Stimulated activated CD4-positive, alpha-beta T cell treated with anti-CD3 and anti-CD28 coated beads, Interleukin-15, amount 100 ng/mL, for 1 hour (primary cell): ENCODE measurements at places on chromosomes 11 and 22.

GRCh38 chr11:86990515-86990914 is 35.3 kb upstream of the FZD4 start:
- no peak for DNase-seq

- DNase-seq: no peak
Measured at GRCh38 chr11:77064648-77065217, 2.0 kb upstream of the CAPN5 start.

DNA sequence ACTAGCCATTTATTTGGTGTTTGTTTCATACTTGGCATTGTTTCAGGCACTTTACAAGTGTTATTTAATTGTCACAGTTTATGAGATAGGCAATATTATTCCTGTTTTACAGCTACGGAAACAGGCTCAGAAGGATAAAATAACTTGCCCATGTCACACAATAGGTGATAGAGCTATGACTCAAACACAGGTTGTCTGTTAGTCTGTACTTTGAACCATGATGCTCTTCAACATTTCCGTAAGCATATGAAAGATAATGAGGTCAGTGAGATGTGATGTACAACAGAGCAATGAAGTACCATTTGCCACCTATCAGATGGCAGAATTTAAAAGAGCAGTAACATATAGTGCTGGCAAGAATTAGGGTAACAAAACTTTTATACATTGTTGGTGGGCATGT is 15.3 kb downstream of the TUG1 start:
- DNase-seq: no peak

GRCh38 chr11:70182266-70182665 is 20.8 kb upstream of the FADD start:
- no peak for DNase-seq

GRCh38 chr22:22714600-22715335 is 70.4 kb downstream of the GGTLC2 start:
- DNase-seq: no peak

GRCh38 chr11:2673250-2673610 is 26.6 kb downstream of the KCNQ1OT1 start:
- no peak for DNase-seq

DNA sequence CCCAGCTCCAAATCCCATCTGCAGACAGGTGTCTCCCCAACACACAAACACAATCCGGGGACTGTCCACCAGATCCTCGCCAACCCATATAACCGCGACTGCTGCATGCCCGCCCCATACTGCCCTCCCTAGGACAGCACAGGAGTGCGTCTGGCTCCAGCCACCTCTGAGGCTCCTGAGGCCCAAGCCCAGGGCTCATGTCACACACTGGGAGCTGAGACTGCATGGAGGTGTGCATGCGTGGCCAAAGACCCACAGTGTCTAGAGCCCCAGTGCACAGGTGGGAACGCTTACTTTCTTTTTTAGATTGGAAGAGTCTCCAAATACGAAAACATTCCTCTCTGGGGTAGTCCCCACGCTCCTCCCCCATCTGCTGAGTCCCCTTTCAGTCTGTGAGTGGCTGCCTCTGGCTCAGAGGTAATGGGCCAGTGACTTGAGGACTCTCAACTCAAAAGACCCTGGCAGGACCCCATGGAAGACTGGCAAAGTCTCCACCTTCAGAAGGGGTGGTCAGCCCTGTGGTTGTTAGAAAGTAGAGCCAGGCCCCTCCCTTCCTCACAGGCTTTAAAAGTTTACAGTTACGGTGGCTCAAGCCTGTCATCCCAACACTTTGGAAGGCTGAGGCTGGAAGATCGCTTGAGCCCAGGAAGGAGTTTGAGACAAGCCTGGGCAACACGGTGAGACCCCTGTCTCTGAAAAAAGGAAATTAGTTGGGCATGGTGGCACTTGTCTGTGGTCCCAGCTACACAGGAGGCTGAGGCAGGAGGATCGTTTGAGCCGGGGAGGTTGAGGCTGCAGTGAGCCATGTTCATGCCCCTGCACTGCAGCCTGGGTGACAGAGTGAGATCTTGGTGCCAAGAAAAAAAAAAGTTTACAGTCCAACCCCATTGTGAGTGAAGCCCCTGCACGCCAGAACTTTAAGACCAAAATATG is 2.3 kb downstream of the CBX7 start:
- DNase-seq: no peak

DNA sequence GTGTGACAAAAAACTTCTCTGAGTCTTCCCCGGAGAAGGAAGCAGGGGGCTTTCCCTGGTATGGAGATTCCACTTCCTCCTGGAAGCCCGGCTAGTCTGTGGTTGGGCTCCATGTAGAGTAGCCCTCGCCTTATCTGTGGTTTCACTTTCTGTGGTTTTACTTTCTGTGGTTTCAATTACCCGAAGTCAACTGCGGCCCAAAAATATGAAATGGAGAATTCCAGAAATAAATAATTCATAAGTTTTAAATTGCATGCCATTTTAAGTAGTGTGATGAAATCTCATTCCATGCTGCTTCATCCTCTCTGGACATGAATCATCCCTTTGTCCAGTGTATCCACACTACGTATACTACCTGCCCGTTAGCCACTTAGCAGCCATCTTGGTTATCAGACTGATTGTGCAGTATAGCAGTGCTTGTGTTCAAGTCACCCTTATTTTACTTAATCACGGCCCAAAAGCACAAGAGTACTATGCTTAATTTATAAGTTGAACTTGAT is 275.0 kb upstream of the SESN3 start:
- no peak for DNase-seq

DNA sequence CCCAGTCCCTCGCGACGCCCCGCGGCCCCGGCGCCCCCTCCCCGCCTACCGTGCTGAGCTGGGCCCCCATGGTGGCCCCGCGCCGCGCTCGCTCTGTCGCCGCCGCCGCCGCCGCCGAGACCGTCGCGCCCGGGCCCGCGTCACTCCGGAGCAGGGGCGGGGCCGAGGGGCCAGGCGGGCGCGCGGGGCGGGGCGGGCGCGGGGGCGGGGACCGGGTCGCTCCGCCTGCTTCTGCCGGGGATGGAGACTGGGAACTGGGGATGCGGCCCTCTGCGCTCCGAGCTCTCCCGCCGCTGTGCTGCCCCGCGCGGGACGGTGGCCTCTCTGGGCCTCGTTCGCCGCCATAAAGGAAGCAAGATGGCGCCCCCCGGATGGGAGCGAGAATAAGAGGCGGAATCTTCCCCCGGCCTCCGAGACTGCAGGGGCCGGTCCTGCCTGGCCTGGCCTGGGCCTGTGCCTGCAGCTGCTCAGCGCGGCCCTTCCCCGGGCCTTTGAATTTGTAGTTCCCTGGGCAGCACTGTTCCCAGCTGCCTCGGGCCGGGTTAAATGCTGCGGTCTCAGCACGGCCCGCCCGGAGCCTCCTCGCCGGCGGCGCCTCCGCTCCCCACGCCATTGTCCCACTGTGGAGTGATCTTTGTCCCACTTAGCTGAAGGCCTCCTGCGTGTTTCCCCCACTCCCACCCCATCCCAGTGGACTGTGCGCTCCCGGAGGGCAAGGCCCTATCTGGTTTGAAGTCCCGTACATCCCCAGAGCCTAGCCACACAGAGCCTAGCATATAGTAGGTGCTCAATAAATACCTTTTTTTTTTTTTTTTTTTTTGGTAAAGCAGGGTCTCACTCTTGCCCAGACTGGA is at the start of gene CYB5R3:
CYB5R3 (minus strand) TSS at position 147 of the 854 bp plus-strand sequence; CDS start at position 70, 77 bp downstream.
- DNase-seq: peak; percentile 80

DNA sequence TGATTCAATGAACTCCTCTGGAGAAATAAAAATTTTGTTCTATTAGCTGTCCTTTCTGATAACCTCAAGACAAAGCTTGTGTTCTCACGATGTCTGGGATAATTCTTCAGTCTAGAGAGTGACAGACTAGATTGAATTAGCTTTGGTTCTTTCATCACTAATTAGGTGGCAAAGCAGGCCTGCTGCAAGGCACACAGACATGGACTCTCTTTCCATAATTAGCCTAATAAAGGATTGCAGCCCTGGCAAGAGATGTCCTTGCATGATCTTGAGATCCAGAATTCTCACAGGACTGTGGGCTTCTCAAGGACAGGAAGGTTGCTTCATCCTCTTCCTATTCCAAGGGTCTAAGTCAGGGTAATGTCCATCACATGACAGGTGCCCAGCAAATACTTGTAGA is 245.6 kb upstream of the ZC3H12C start:
- DNase-seq: no peak

GRCh38 chr11:71364176-71364671 is 84.0 kb downstream of the DHCR7 start:
- DNase-seq: no peak

DNA sequence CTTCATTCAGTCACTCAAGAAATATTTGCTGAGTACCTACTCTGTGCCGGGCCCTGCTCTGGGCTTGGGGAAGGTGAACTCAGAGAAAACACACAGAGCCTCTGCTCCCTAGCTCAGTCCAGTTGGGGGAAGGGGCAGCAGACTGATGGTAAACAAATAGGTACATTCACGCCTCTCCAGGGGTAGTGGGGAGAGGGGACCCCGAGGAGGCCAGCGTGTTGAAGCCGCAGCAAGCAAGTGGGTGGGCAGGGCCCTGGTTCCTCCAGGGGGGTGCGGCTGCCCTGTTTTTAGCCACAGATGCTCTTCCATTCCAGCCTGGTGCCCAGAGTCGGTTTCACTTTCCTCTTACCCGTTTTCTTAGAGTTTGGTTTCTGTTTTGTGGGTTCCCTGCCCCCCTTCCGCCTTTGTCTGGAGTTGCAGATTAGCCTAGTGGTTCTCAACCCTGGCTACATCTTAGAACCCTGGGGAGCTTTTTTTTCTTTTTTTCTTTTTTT is 8.7 kb downstream of the DRAP1 start:
- peak; percentile 53 for DNase-seq

- no peak for DNase-seq
Measured at GRCh38 chr22:19228179-19228578, 49.6 kb upstream of the SLC25A1 start.

GRCh38 chr22:49760630-49761571 is 66.8 kb downstream of the BRD1 start:
- no peak for DNase-seq

DNA sequence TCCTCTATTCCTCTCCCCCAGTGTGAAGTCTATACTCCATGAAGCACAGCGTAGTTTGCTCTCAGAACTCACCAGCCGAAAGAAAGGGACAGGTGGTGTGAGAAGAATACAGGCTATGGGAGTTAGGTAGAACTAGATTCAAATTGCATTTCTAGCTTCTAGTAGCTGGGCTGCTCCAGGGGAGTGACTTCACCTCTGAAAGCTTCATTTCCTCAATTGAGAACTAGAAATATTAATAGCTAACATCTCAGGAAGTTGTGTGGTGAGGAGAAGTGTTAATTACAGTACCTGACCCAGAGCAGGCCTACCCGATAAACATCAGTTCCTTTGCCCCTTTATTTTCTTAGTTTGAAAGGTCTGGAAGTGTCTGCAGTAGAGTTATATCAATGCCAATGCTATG is 484.7 kb upstream of the TENM4 start:
- DNase-seq: no peak

DNA sequence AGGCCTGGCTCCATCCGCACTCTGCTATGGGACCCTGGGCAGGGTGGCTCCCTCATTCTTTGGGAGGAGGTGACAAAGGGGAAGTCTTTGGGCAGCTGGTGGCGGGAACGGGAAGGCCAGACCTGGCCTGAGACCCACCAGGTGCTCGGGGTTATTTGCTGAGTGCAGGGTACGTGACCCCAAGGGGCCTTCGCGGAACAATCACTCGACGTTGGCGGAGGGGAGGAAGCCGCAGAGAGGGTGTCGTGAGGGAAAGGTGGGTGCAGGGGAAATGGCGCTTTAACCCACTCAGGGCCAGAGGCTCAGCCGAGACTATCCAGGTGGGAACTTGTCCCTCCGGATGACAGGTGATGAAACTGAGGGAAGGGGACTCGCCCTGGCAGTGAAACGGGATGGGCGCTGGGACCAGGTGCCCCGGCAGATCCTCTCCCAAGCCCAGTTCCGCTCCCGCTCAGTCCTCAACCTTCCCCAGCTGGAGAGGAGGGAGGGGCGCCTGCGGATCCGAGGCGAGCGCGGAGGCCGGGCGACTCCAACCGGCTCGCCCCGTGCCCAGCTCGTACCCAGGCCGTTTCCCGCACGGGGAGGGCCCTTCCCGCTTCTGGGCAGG is 911 bp downstream of the A4GALT start:
- no peak for DNase-seq

GRCh38 chr11:134275534-134276395 is at the start of gene GLB1L3:
TSS of gene GLB1L3 (plus strand) at chr11:134276379. CDS start at chr11:134276741, 362 bp downstream.
- peak; percentile 49 for DNase-seq

GRCh38 chr11:78418584-78419211 is 1.1 kb upstream of the GAB2 start:
- DNase-seq: no peak

GRCh38 chr22:47213571-47214230 is 451.3 kb downstream of the TBC1D22A start:
- DNase-seq: no peak

DNA sequence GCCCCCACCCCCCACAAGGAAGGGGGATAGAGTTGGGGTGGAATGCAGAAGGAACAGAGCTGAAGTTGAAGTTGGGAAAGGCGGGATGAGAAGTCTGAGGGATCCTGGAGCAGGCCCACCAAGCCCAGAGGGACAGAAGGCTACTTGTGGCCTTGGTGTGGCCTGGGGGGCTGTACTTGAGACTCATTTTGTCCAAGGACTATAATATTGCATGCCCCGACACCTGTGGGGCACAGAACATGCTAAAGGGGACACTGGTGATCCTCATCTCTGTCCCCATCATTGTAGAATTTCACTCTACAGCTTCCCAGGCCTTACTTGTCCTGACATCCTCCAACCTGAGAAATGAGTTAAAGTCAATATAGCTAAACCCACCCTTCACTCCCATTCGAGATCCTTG is 1.3 kb downstream of the ESAM start:
- no peak for DNase-seq

- no peak for DNase-seq
Measured at GRCh38 chr11:74249496-74249895, 61.9 kb downstream of the P4HA3 start.

DNA sequence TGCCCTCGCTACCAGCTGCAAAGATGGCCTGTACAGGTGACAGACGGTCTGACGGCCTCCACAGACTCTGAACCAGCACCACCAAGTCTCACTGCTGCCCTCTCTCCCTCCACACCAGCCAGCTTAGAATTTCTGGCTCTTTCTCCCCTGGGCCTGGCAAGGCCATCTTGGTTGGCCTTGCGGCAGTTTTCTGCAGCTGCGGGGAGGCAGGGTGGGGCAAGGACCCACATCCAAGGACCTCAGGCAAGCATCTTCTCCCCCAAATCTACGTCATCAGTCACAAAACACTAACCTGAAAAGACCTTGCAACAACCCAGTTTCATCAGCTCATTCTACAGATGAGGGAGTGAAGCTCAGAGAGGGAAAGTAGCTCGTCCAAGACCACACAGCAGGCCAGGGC is 11.7 kb upstream of the POLDIP3 start:
- DNase-seq: no peak
